Fibroblast of mammary gland (primary cell): ENCODE measurements at places on chromosomes 2 and 18.

GRCh38 chr2:215748446-215748845 lies 264.9 kb downstream of the MREG start:
- peak; percentile 62 for DNase-seq

GRCh38 chr18:80074697-80075096 lies 34.4 kb upstream of the ADNP2 start:
- DNase-seq: no peak

- no peak for DNase-seq
Measured at GRCh38 chr2:11563784-11564666, 30.2 kb downstream of the GREB1 start.

DNA sequence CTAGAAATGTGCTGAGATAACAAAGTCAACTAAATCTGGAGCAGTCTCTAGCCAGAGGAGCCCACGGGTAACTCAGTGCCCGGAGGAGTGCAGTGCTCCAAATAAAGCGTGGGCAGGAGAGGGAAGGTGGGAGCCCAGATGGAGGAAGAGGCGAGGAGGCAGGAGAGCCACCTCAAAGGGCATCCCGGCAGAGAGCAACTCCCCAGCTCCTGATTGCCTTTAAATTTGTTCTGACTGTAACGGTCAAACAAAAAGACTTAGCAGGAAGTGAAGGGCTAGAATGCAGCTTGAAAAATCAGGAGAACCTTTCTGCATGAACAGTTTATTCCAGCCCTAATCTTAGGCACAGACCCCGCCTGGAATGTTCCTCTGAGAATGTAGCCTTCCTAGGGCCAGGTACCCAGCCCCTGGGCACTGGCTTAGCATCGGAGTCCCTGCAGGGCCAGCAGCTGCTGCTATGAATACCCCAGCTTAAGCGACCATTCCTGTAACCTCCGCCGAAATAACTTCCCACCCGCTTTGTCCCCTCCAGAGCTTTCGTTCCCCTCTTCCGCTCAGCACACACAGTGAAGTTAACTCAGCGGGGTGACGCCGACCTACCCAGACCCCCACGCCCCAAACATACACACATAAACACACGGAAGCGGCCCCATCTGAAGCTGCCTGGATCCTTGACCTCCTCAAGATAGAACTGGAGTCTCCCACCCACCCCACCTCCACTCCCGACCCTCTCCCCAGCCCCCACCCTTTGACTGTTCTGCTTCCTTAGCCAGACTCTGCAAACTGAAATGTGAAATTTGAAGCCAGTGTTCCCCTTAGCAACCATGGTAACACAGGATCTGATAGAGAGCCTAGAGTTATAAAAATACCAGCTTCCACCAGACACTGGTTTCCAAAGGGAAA lies 123.2 kb downstream of the SMAD7 start:
- peak; percentile 57 for DNase-seq

DNA sequence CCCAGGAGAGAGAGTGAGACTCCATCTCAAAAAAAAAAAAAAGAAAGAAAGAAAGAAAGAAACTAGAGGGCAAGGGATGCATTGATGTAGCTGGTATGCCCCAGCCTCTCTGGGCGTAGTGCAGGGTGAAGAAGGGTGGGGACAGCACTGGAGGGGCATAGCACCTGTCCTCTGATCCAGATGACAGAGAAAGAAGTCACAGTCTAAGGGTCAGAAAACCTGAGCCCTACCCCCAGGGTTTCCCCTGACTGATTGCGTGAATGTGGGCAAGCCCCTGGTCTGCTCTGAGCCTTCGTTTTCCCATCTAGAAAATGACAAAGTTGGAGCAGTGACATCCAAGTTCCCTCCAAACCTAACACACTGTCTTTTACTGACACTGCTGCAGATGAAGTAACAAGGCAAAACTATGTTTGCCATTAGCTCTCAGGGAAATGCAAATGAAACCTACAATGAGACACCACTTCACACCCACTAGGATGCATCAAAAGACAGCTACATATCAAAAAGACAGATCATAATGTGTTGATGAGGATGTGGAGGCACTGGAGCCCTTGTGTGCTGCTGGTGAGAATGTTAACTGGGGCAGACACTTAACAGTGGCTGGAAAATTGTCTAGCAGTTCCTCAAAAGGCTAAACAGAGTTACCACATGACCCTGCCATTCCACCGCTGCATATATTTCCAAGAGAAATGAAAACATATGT lies 19.5 kb upstream of the YWHAQ start:
- DNase-seq: no peak

DNA sequence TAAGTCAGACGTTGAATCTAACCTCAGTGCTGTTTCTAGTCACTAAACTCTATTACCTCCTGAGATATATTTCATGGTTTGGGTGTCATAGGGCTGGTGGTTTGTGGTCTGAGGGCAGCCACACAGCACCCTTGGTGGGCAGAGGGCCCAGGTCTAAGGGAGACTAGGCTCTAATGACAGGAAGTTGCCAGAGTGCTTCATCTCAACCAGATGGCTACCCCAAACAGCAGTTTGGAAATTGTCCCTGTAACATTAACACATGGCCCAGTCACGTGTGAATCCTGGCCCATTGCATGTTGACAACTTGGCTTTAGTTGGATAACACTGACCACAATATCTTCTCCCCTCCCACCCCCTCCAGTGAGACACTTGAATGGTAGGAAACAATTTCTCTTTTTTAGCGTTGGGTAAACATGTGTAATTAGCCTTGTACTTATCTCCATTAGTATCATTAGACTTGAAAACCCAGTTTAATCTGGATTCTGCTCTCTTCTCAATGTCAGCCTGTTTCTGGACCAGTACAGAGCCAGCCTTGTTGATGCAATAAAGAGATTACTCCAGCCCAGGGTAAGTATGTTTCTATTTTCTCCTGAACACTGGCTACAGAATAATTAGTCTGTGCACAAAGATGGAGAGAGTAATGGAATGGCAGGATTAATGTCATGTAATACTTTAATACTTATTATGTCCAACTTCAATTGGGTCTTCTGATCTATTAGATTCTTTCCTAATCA lies 187.8 kb upstream of the SIX3 start:
- peak; percentile 39 for DNase-seq

GRCh38 chr2:169108099-169108884 lies 38.9 kb downstream of the DHRS9 start:
- DNase-seq: no peak

DNA sequence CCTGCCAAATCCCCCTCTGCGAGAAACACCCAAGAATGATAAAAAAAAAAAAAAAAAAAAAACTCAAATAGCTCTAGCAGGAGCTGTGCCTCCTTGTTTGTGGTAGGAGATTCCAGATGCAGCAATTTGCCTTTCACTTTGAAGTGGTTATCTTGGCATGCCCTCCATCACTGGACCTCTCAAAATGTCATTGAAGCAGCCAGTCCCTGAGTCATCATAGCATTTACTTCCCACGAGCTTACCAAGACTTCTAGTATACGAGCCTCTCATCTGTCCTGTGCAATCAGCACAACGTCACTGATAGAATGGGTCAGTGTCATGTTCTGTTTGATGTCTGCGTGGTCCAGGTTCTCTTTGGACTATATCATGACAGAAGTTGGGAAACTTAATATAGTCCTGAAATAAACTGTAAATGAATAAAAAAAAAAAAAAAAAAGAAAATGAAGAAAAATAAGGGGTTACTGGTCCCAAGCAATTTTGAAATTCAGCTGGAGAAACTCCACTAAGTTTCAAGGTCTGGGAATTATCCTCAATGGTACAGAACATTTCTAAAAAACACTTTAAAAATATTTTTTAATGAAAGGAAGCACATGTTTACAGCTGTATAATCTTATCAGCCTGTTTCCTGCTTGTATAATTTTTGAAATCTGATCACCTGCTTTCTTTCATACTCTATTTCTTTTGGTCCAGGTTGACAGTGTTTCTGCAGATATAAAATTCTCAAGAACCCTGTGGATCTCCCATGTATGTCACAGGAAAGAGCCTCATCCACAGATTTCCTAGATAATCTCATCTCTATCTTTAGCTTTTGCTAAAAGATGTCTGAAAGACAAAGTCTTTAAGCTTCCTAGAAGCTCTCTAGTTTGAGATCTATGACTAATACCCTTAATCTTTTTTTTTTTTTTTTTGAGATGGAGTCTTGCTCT lies 74.1 kb upstream of the EHBP1 start:
- no peak for DNase-seq

DNA sequence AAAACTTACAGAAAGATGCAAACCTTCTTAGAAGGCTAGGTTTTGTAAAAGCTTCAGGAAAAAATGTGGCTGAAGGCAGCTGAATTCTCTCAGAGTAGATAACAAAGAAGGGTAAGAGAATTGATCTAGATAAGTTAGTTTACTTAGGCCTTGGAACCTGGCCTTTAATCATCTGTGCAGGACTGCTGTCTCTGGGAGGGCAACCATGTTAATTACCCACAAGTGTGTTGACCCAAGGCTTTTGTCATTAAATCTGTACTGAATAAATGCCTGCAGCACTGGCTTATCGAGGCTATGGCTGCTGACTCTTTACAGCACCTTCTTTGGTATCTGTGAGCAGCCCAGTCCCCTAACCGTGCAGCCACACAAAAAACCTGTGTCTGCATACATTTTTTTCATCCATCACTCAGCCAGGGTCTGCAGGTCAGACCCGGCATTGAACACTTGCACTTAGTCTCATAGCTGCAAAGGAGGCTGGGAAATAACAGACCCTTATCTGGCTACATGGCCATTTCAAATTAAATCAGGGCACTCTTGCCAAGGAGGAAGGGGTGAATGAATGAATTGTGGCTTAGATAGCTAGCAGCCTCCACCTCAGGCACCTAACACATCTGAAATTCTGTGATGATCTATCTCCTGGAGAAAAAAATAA lies 120.2 kb upstream of the MSH2 start:
- DNase-seq: no peak

- DNase-seq: peak; percentile 61
Measured at GRCh38 chr2:172722481-172722880, 13.2 kb upstream of the RAPGEF4 start.

DNA sequence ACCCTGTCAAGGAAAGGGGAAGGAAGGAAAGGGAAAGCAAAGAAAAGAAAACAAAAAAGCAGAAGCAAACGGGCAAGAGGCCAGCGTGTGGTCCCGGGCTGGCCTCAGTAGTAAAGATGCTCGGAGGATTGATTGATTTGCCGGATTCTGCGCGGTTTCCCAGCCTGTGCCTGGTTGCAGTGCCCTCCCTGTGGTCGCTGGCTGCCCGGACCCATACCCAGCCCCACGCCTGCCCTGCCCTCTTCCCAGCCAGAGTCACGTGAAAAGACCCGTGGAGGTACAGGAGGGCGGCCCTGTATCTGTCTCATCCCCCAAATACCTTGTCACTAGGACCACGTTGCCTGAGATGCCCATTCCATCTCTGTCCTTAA lies 55.1 kb upstream of the IMP4 start:
- no peak for DNase-seq

DNA sequence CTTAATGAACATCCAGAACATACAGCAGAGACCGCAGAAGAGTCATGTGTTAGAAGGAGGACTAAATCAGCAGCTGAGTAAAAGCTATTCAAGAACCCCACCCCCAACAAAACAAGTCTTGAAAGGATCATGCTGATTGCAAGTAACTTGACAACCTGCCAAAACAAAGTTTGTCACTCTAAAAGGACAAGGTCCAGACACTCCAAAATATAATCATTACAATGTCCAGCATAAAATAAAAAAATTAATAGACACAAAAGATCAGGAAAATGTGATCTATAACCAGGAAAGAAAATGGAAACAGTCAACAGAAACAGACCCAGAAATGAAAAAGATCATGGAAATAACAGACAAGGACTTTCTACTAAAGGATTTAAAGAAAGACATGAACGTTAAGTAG lies 28.5 kb downstream of the CCDC88A start:
- no peak for DNase-seq
